ENCODE measurements at places on chromosomes 16 and 17.

GRCh38 chr17:1197781-1198490 lies 18.2 kb upstream of the ABR start:
- peak; percentile 77 for DNase-seq

DNA sequence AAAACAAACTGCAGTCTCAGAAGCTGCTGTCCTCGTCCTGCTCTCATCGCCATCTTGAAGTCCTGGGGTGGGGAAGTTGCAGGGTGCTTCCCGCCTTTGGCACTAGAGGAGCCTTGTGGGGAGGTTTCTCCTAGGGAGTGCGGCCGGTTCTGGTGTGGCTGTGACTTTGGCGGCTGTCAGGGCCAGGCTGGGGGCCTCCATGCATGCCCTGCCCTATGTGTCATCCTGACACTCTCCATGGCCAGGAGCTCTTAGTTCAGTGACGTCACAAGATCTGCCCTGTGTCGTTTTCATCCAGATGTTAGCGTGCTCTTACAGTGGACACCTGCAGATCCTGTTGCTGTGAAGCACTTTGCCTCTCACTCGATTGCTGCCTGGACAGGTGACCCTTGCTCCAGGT lies 49.6 kb downstream of the PLD6 start:
- DNase-seq = no peak

DNA sequence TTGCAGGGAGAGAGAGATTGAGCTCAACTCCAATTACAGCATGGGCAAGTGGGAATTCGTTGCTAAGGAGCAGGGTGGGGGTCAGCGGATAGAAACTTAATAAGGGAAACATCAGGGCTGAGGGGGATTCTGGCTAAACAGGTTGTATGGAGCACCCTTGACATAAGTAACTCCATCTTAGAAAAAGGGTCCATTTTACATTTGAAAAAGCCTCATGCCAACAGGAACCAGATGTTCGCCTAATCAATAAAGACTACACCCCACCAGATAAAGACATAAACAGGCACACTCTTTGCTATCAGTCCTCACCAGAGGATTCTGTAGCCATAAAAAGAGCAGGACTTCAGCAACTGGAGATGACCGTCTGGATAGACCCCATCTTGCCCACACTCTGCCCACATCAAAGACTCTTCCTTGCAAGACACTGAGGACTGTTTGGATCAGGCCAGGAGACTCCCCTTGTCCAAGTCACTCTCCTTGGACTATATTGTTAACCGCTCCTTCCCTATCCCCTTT lies 1.6 kb upstream of the LRRC75A start:
- no peak for DNase-seq

DNA sequence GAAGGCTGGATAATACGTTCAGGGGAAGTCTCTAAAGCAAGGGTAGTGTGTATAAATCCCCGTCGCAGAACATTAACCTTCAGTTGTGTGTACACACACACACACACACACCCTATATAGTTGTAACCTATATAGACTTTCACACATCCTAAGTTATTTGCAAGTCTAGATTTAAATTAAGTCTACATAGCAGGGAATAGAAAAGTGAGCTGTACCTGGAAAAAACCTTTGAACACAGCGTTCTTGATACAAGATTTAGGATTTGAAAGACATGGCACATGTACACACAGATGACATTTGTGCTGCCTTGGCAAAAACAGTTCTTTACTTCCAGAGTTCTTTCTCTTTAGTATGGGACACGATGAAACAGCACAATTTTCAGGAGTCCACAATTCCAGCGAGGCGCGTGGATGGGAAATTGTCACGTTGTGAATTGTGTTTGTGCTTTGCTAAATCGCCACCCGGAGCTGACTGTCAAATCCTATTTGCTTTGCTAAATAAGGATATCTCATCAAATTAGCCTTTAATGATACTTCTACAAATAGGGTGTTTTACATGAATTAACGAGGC lies 233.9 kb downstream of the MRTFB start:
- no peak for DNase-seq

- DNase-seq = no peak
Observed at GRCh38 chr17:81338274-81339190, 43.4 kb upstream of the SLC38A10 start.

GRCh38 chr16:59991171-59991570 lies 1257.1 kb upstream of the GOT2 start:
- DNase-seq = no peak

GRCh38 chr16:73965591-73965990 lies 331.0 kb upstream of the PSMD7 start:
- DNase-seq = no peak

GRCh38 chr17:30005709-30006320 lies 64.4 kb downstream of the EFCAB5 start:
- DNase-seq = no peak

GRCh38 chr16:65702707-65703402 lies 581.0 kb upstream of the CDH11 start:
- no peak for DNase-seq

DNA sequence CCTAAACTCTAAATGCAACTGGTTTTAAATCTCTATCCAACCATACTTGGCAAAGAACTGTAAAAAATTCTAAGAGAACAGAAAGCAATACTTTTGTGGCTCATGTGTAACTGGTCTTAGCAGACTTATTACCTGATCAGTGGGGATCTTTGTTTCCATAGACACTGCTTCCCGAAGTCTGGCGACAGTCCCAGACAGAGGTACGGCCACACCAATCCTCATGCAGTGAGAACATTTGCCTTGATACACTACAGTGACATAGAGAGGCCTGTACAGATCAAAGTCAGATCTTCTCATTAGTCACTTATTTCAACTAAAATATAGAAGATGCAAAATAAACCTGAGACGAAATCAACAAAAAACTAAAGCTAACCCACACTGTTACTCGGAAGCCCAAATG lies 43.9 kb downstream of the USP31 start:
- no peak for DNase-seq

- no peak for DNase-seq
Observed at GRCh38 chr16:31473264-31473984, 1.5 kb downstream of the TGFB1I1 start.

- DNase-seq = no peak
Observed at GRCh38 chr16:30418350-30419181, 11.2 kb downstream of the ZNF771 start.

GRCh38 chr17:31074772-31075555 lies 19.8 kb upstream of the NF1 start:
- no peak for DNase-seq

DNA sequence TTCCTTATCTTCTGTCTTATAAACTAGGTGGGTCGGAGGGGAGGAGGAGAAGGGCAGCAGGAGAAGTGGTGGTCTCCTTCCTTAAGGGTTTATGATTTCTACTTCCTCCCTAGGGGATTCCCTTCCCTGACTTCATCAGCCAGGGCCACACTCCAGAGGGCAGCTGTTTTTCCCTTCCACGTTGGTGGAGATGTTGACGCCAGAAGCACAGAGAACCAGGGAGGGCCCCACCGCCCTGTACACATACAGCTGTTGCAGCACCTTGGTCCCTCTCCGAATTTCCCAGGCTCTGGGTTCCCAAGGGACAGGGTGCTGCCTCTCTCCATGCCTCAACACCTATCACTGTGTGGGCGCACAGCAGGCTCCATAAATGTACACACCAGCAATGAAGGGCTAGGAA lies 5.6 kb upstream of the SLC6A4 start:
- DNase-seq = no peak

GRCh38 chr16:89657442-89658220 lies at the start of the genes CHMP1A and SPATA33:
CHMP1A (minus strand) TSS chr16:89657708; CDS start chr16:89657588, 120 bp downstream.
SPATA33 (plus strand) TSS chr16:89657836; CDS start chr16:89657912, 76 bp downstream.
- peak; percentile 90 for DNase-seq

- DNase-seq = no peak
Observed at GRCh38 chr17:76830987-76831715, 37.1 kb upstream of the MGAT5B start.

DNA sequence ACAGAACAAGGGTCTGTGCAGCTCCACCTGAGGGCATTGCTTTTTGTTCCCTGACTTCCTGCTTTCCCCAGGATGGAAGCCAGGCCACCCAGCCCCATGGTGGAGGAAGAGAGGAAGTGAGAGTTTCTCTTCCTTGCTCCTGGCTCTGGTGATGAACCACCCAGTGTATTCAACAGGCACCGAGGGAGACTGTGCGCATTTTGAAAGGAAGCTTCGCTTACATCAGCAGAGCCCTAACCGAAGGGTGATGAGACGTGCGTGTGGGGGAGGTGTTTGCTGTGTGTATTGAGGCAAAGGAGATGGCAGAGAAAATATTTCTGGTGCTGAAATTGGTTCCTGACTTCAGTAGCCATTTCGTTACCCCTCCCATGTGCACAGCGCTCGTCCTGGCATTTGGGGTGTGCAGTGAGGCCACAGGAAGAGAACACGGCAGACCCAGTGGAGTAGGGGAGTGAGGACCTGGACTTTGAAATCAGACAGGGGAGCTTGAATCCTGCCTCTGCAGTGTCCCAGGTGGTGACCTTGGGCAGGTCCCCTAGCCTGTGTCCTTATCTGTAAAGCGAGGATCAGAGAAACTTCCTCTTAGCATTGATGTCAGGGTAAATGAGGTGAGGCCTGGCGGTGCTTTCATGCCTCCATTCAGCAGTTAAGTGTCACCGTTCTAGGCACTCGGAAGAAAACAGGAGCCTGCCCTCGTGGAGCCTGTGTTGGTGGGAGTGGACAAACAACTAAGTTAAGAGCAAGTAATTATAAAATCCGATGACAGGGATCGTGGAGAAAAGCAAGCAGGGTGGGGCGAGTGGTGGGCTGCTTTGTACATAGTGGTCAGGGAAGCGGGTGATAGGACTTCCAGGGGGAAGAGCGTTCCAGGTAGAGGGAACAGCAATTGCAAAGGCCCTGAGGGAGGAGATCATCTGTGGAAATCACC lies 7.4 kb downstream of the CMIP start:
- peak; percentile 34 for DNase-seq

DNA sequence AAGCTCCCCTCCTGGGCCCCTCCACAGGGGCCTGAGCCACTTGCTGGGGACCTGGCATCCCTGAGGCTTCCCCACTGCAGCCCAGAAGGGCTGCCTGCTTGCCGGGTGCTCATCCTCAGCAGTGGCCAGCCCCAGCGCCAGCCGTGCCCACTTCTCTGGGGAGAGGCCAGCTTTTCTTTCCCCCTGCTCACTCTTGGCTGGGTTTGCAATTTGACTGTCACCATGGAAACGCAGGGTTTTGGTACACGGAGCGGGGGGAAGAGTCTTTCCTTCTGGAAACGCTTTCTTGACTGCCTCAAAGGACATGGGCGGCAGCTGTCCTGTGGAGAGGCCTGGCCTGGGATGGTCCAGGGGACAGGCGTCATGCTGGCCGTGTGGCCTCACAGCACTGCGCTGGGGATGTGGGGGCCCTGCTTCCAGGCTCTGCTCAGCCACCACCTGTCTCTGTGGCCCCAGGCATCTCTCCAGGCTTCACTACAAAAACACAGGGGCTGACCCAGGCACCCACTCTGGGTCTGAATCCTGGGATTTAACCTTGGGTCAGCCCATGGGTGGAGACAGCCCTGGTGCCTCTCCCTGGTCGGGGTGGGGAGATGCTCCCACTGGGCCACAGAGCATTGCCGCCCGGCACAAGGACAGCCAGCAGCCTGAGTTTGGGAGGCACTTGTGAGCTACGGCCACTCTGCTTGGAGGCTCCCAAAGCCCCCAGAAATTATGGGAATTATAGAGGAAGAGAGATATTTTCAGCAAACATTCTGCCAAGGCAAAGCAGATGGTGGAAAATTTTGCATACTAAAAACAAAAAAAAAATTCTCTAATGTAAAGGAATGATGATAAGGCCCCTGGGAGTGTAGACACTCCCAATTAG lies 45.9 kb upstream of the DOC2B start:
- no peak for DNase-seq

GRCh38 chr17:79320331-79320730 lies 245.7 kb downstream of the ENGASE start:
- DNase-seq = no peak

DNA sequence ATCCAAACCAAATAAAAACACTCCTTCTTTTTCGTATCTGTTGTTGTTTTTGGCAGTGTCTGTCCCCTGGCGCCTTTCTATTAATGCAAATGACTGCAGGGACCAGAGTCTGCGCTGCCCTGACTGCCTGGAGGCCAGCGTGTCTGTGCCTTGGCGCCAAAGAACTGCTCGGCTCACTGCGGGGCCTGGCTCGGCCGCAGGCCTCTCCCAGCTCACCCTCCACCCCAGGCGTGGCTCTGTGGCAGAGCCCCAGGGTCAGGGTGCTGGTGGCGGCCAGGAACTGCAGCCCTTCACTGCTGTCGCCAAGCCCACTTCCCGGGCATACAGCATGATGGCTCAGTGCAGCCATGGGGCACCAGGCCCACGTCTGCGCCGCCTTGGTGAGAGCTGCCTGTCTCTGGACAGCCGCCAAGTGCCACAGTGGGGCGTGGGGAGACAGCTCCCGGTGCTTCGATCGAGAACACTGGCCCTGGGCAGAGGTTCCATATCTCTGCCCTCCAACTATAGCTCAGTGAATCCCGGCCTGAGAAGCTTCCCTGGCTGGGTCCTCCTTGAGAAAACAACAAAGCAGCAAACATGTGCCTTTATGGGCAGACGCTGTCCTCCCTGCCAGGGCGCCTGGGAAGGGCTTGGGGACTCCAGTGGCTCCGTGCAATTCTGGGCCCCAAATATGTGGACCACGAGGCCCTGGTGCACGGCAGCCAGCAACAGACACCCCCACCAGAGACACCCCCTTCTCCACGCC lies 11.1 kb downstream of the CANT1 start:
- no peak for DNase-seq

DNA sequence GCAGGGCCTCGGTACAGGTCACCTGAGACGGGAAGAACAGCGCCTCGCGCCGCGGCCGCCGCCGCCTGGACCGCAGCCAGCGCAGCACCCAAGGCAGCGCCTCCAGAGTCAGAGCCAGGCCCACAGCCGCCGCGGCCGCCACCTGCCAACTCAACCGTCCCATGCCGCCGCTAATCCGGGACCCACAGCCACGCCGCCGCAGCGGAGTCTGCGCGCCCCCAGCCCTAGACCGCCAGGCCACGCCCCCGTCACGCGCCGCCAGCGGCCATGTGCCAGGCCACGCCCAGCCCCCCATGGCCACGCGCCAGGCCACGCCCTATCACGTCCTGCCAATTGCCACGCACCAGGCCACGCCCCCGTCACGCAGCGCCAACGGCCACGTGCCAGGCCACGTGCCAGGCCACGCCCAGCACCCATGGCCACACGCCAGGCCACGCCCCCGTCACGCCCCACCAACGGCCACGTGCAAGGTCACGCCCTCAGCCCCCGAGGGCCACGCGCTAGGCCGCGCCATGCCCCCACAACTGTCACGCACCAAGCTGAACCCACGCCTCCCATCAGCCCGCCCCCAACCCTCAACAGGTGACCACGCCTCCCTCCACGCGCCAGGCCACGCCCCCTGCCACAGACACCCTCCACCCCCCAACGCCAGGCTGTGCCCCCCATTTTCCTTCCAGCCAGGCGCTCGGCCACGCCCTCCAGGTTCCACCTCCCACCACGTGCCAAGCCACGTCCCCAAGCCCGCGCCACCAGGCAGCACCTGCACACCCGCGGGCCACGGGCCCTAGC lies at the start of gene PLD6:
TSS of gene PLD6 (minus strand) at position 210 of the 789 bp plus-strand sequence. CDS start at position 163, 47 bp downstream.
- DNase-seq = peak; percentile 95

- no peak for DNase-seq
Observed at GRCh38 chr17:55962951-55963401, 190.3 kb upstream of the ANKFN1 start.

Measured in CD4-positive, alpha-beta memory T cell (primary cell).